ENCODE measurements at places on chromosomes 11 and 22.

DNA sequence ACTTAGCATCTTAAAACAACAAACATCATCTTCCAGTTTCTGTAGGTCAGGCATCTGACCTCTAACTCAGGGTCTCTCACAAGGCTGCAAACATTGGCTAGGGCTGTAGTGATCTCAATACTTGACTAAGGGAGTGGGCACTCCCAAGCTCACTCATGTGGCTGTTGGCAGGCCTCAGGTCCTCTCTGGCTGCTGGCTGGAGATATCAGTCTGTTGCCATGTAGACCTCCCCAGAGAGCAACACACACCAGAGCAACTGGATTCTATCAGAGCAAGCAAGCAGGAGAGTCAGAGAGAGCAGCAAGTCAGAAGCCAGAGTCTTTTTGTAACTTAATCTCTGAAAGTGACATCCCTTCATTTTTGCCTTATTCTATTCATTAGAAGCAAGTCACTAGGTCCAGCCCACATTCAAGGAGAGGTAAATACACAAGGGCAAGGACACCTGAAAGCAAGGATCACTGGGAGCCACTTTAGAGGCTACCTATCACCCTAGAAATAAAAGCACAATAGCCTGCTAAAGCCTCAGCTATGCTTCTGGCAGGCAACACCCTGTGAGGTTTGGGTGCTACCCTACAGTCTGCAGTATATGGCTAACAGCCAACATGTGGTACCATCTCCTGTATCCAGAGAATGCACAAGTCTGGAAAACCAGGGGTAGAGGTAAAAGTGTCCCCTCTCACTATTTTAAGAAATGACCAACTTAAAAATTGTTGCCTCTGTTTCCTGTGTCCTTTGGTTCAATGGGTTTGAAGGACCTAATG, 33.5 kb upstream of the CD44 start:
- DNase-seq: no peak

- no peak for DNase-seq
These were observed 25.5 kb downstream of the KREMEN1 start for GRCh38 chr22:29098296-29098695.

DNA sequence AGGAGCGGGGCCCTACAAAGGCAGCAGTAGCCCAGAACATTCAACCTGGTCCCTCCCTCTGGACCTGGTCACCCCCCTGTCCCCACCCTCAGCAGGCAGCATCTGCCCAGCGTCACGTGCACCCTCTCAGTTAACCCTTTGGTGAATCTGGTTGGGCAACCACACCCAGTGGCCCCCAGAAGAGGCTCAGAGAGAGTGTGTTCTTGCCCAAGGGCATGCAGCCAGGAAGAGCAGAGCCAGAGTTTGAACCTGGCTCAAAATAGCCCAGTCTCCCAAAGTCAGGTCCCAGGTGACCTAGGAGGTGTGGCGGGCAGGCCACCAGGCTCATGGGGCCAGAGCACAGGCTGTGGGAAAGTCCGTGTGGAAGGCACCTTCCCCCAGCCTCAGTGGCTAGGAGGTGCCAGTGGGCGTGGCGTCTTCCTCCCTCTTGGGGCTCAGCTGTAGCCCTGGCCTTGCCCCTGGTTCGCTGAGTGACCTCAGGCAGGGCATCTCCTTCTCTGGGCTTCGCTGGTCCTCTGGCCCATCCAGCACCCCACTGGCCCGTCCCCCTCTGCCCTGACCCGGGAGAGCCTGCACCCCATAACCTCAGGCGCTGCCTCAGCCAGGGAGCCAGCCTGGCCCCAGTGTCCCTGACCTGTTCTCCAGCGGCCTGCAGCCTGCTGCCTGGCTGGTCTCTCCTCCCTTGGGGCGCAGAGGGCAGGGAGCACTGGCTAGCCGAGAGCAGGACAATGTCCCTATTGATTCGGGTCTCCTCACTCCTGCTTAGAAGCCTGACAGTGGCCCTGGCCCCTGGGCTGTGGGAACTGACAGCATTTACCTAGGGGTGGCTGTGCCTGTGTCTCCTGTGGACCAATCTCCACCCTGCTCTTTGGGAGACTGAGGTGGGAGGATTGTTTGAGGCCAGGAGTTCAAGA, 7.0 kb downstream of the ALDH3B1 start:
- no peak for DNase-seq

DNA sequence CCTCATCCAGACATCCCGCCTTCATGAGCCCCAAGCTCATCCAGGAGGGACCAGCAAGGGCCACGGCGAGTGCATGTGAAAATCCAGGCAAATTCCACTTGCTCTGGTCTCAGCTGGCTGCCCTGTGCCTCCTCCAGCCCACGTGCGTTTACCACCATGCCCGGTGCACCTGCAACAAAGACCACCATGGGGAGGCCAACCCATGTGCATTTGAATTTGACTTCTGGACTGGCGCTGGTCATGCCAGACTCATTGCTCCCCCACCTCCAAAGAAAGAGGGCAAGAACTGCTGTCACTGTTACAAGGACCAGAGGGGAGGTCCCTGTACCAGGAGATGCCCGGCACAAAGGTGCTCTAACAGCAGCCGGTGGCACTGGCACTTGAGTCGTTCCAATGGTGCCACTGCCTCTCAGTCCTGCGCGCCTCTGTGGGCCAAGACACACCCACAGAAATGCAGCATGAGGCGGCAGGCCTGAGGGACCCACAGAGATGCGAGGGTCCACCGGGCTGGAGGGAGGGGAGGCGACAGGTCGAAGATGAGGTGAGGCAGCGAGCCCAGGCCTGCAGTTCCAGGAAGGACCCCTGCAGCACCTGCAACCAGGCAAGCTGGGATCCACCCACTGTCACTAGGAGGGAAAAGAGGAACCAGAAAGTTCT, 80.3 kb downstream of the PHF21B start:
- no peak for DNase-seq

DNA sequence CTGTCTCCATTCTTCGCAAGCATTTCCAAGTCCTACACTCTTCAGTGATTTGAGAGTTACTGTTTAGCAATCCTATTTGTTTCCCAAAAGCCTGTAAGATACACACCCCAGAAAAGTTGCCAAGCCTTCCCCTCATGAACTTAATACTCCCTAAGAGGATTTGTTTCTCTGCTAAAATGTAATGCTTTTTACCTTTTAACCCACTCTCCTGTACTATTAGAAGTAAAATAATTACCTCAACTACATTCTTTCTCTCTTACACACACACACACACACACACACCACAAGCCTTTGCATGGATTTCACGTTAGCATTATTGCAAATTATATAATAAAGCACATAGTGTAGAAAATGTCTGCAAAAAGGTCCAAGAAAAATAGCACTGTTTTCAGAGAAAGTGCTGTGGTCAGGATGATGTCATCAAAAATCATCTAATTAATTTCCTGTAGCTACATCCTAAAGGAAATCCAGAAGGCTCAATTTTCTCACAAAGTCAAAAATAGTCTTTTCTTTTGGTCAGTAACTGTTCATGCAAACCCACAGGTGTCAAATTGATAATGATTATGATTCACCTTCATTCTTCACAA, 364.1 kb upstream of the PITPNB start:
- DNase-seq: no peak

GRCh38 chr11:102309621-102310541, 7.4 kb upstream of the BIRC3 start:
- DNase-seq: no peak

DNA sequence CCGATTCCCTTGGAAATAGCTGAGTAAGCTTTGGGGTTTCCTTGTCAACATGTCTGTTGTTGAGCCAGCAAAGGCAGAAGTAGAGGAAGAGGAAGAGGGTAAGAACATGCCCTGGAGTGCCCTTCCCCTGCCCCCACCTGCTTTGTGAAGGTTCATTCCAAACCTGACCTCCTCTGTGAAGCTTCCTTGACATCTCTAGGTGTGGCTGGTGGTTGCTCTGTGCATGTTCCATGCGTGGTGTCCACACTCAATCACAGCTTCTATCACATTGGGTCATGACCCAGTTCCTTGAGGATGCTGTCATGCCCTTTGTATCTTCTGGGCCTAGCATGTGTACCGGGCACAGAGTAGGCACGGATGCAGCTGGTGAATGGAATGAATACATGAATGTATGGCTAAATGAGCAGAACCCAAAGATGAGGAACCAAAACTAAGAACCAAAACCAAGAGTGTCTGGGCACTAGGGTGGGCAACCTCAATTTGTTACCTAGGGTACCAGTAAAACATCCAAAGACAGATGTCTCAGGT, 23.7 kb upstream of the FXYD6 start:
- DNase-seq: no peak

GRCh38 chr11:30106222-30107181, 89.7 kb upstream of the KCNA4 start:
- no peak for DNase-seq

GRCh38 chr11:122795307-122795706, 43.0 kb upstream of the CRTAM start:
- DNase-seq: no peak

DNA sequence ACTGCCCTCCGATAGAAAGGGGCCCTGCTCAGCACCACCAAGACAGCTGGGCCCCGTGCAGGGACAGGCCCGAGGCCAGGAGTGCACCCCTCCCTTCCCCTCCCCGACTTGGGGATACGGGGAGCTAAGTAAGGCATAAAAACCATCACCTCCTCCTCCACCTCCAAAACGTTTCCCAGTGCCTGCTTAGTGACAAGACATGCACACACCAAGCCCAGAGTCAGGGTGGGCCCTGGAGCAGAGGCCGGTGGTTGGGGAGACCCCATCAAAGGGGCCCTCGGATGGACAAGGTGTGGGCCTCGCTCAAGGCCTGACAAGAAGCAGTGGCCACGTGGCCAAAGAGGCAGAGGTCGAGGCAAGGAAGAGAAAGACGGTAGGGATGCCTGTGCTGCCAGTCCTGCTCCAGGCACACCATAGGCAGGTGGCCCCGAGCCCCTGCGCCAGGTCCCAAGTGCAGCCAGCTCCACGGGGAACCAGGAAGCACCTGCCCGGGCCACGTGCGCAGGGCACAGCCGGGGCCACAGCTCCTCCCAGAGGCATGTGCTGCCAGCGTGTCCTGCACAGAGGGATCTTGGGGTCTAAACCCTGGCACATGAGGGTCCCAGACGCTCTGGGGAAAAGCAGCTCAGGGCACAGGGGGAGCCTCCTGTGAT, 53.0 kb downstream of the BRD1 start:
- no peak for DNase-seq

DNA sequence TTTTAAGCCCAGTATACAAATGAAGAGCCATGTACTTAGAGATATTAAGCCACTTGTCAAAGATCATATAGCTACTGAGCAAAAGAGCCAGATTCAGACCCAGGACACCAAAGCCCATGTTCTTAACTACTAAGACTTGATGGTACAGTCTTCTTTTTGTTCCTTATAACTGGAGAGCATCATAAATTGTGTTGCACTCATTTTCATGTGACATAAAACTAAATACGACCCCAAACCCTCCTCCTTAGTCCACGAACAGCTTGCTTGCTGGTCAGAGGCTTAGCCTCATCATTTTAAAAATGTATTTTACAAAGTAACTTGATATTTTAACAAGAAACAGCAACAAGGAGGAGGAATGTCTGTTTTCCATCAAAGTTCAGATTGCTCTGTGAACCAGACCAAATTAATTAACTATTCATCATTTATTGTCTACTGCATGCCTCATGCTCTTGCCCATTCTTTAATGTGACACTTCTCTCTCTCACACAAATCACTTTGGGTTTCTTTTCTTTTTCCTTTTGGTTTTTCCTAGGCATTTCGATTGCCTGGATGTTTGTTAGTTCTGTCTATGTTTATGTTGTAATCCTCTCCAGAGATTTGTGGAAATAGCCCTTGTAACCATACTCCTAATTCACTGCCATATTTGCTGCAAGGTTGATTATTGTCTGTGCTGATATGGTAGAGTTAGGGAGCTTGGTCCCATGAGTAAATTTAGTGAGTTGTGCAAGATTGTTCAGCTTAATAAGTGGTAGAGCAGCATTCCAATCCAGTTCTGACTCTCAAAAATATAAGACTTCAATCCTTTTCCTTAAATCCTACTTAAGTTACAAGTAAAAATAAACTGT, 8.4 kb upstream of the ARHGAP20 start:
- DNase-seq: no peak

DNA sequence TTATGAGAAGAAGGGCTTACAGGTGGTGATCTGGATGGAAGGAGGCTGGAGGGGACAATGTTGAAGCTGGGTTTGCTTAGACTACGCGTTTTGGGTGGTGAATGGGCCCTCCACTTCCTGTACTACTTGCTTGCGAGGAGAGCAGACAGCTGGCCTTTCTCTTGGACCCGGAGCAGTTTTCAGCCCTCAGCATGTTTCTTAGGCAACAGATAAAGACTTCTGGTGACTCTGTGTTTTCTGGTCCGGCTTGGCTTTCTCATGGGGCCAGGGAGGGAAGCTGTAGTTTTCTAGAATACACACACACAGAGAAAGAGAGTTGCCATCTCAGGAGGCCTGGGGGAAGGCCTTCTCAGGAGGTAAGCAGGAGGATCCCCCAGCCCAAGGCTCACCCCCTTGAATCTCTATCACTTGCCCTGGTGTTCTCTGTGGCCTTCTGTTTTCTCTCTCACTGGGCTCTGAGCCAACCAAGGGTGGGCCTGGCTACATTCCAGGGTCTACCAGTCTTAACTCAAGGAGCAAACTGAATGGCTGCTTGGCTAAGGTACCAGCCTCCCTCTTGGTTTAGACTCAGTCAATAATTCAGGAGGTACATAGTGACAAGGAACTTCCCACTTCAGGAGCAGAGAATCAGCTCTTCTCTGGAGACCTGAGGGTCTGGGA, 2.4 kb downstream of the CCS start:
- no peak for DNase-seq

GRCh38 chr11:103636232-103636631, 400.2 kb upstream of the DDI1 start:
- no peak for DNase-seq

GRCh38 chr11:16404781-16405285, 48.5 kb upstream of the SOX6 start:
- no peak for DNase-seq

GRCh38 chr22:38109371-38110001, 998 bp downstream of the BAIAP2L2 start:
- DNase-seq: no peak

GRCh38 chr11:1229471-1230120, 6.7 kb downstream of the MUC5B start:
- no peak for DNase-seq

DNA sequence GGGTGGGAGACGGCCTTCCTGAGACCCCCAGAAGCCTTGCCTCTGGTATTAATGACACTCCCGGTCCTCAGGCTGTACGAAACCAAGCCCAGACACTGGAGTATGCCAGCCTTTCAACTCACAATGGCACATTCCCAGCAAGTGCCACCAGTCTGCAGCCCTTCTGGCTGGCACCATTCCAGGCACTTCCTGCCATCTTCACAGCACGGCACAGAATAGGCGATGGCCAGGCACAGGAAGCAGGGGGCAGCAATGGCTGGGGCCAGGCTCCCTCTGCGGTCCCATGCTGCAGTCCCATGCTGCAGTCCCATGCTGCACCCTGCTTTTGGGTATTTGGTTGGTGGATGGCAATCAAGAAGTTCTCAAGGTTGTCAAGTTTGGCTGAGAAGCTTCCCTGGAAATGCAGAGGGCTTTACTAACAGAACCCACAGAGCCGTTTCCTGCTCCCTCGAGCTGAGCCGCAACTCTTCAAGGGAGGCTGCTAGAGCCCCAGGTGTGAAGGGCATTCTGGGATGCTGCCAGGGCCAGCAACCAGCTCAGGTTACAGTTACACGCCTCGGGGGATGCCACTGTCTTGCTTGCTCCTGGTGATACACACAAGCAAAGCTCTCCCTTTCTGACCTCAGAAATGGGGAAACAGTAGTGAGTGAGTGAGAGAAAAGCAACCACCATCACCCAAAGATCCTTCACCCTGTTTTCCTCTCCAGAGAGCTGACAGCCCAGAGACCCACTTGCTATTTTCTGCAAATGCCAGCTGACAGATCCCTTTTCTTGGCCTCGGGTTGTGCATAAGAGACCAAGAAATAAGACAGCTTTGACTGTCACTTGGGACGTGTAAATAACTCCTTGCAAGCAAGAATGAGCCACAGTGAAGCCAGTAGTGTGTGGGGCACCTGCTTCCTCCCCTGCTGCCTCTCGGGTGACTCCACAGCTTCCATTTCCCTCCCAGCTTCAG, 23.9 kb downstream of the LRFN4 start:
- DNase-seq: no peak
